ENCODE measurements at places on chromosomes 6 and 20.

DNA sequence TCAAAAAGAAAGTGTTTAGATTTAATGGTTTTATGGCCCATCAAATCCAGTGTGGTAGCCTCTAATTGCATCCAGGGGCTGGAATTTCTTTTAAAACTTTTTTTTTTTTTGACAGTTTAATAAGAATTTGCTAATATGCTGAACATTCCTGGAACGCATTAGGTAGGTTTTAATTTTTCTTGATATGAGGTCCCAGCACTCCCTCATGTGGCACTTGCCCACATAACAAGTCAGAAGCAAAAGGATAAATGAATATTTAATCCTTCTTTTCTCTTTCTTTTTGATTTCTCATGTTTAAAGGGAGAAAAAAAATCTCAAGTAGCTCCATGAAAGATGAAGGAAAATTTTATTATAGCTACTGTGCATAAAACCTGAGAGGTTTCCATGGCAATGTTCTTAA is 13.5 kb downstream of the HAO1 start:
- no peak for DNase-seq

DNA sequence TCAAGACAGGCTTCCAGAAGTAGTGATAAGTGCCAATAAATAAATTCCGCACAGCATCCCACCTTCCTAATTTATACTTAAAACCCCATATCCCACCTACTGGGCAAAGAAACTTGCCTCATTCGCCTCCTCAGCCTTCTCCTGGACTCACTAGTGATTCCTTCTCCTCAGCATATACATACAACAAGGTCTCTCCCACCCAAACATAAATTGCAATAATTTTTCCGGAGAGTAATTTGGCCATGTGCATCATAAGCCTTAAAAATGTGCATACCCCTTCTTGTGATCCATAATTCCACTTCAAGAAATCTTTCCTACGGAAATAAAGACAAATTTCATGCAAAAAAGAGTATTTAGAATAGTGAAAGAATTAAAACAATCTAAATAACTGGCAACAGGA is 26.8 kb downstream of the RANBP9 start:
- no peak for DNase-seq

DNA sequence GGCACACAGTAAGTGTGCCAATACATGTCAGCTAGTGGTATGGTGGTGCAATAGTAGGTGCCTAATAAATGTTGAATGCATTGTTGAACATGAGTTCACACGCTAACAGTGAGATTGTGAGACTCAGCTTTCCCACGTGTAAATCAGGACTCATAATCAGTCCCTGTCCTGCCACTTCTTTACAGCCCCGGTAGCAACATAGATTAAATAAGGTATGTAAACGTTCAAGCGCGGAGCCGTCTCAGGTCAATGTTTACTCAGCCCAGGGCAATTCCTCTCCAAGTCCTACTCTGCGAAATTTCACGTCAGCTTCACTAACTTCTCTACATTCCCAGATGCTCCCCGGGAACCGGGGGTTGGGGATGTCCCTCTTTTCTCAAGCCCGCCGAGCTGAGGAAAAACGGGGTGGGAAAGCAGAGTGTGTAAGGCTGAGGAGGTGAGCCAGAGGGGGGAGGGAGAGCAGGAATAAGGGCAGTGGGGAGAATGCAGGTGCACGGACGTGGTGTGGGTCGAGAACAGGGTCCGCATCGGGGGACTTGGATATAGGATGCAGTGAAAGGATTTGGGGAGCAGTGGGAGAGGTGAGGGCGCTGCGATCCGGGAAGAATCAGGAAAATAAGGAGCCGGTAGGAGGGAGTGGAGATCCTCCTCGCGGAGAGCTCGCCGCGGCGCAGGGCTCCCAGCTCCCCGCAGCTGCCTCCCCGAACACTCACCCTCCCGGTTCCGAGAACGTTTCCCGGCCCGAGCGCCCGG is 544 bp upstream of the TP53INP2 start:
- DNase-seq, result no peak

DNA sequence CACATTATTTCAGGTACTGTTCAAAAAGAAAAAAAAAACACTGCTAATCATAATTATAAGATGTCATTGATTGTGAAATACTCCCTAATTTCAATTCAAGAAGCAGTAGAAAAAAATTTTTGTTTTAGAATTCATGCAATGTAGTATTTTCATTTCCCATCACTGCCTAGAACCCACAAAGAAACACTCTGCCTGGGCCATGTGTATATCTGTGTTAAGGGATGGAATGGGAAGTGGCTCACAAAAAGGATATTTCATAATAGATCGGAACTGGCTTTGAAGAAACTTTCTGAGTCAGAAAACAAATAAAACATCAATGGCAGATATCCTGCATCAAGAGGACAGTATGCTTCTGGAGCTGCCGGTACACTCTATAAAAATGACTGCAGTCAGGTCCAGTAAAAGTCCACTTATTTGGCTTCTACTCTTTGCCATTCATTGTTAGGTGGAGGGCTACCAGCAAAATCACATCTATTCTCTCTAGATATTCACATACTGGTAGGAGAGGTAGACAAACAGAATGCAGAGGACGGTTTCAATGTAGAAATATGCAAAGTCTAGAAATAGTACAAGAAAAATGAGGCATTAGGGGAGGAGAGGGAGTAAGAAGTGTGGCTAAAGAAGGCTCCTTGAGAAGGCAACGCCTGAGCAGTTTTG is 135.0 kb upstream of the TNFAIP3 start:
- DNase-seq, result no peak

DNA sequence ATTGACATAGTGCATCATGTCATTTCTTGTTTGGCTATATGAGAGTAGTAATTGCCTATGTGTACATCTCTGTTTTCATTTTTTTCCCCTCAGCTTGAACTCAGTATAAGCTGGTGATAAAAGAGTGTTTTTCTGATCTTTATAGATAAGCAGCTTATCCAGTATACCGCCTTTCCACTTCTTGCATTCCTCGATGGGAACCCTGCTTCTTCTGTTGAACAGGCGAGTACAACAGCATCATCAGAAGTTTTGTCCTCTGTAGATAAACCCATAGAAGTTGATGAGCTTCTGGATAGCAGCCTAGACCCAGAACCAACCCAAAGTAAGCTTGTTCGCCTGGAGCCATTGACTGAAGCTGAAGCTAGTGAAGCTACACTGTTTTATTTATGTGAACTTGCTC is 32.3 kb downstream of the HSF2 start:
- DNase-seq, result no peak
